Stimulated activated CD8-positive, alpha-beta memory T cell treated with anti-CD3 and anti-CD28 coated beads, Interleukin-15, amount 100 ng/mL, for 4 hours (primary cell): ENCODE measurements at places on chromosomes 11 and 22.

GRCh38 chr22:45994491-45995404 lies 17.8 kb upstream of the WNT7B start:
- DNase-seq, result peak; percentile 42

- no peak for DNase-seq
These were observed 1.5 kb downstream of the IGSF9B start for GRCh38 chr11:133955081-133955891.

DNA sequence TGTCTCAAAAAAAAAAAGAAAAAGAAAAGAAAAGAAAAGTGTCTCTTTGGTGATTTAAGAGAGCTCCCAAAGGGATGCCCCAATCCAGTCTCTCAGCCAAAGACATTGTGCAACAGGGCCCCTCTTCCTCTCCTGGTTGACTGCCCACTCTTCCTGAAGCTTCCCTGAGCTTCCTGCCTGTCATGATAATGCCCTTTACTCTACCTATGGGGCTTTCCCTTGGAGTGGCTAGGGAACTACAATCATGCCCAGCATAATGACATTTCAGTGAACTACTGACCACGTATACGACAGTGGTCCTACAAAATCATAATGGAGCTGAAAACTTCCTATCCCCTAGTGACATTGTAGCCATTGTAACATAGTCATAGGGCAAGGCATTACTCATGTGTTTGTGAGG lies 118.0 kb downstream of the RASSF10 start:
- DNase-seq, result no peak

DNA sequence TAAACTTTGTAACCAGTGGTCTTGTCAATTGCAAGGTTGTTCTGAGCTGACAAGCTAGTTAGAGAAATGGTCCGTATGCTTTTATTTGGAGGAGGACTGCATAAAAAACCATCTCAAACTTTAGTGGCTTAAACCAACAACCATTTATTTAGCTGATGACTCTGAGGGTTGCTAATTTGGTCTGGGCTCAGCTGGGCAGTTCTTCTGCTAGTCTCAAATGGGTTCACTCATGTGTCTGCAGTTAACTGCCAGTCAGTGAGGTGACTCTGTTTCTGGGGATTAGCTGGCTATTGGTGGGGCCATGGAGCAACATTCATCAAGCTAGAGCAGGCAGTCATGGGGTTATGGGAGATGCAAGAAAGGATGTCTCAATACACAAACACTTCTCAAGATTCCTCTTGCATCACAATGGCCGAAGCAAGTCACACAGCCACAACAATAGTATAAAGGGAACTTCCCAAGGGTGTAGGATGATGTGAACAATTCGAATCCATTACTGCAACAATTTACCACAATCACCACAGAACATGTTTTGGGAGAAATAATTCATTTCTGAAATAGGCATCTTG lies 521.9 kb downstream of the INSC start:
- DNase-seq, result no peak

DNA sequence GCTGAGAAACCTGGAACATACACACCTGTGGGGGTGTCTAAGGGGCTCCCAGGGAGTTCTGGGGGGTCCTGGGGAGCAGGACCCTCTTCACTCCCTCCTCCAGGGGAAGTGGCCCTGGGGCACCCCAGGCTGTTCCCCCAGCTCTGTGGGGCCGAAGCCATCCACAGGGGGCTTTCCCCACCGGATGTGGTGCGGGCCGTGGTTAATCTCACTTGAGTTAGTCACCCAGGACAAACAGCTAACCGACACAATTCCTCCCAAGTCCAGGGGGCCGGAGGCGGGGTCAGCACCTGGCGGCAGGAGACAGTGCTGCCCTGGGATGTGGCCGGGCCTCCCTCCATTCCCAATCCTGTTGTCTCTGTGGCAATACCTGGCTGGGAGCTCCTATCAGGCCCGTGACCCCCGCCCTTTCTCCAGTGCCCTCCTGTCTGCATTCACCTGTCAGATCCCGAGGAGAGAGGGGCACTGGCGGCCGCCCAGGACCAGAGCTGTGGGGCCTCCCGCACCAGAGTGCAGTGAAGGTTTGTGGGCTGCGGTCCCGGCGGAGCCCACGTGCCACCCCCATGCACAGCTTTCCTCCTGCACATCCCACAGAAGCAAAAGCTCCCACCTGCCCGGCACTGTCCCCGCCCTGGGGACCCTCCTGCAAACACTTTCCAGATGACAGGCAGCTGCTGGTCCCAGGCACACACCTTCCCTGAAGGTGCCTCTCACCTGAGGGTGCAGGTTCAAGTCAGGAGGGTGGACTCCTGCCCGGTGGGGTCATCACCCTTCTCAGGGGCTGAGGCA lies 5.2 kb upstream of the MUC5AC start:
- no peak for DNase-seq

DNA sequence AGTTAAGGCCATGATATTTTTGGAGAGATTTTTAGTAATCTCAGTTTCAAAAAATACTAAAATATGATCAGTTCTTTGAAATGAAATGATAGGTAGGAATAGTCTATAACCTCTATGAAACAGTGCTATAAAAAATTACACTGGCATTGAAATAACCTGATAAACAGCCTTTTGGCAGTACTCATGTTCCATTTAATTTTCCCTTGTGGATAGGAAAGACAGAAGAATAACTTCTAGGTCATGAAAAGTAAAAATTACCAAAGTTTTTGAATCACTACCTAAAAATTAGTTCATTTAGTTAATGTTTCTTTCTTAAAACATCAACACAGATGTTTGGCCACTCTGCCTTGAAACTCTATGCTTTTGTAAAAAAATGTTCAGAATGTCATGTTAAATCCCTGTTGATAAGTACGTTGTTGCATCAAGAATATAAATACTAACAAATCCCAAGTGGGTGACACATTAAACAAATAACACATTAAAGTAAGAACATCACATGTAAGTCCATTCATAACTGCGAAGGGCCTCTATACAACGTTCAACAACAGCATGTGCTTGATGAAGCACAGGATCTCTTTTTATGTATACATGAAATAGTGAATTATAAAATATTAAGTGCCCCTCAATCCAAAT lies 290.2 kb downstream of the SWAP70 start:
- no peak for DNase-seq

DNA sequence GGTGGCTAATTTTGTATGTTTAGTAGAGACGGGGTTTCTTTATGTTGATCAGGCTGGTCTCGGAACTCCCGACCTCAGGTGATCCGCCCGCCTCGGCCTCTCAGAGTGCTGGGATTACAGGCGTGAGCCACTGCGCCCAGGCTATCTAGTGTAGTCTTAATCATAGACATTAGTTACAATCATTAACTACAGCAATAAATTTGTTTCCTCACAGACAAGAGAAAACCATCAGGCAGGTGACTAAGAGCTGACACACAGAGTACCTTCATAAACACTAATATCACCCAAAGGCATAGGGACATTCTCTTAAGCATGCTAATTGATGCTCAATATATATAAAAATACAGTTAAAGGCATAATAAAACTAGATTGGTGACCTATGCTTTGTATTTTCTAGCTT lies 19.4 kb downstream of the SDHD start:
- DNase-seq, result no peak

- no peak for DNase-seq
These were observed 415.4 kb downstream of the MN1 start for GRCh38 chr22:27386186-27386585.

DNA sequence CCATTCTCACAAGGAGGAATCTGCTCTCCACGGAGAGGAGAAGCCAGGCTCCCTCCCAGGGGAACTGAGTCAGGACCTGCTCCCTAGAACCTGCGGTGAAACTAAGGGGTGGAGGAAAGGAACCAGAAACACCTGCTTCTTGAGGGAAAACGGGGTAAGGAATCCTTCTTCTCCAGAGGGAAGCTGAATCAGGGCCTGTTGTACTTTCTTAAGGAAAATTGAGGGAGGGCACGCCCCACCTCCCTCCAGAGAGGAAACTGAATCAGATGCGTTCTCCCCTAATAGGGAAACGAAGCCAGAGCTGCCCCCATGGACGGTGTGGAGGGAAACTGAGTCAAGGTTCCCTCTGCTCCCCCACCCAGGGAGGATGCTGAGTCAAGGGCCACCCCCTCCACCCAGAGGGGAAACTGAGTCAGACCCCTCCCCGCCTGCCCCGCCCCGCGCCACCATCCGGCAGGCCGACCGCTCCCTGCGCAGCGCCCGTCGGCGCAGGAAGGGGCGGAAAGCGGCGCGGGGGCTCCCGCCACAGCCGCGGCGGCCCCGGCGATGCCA lies 393 bp downstream of the RELA start:
- DNase-seq, result no peak

GRCh38 chr11:74466916-74467885 lies at the start of gene KCNE3:
Gene KCNE3, minus strand, starts transcription at chr11:74467549. Its CDS starts 9,986 bp downstream, at chr11:74457563.
- no peak for DNase-seq

DNA sequence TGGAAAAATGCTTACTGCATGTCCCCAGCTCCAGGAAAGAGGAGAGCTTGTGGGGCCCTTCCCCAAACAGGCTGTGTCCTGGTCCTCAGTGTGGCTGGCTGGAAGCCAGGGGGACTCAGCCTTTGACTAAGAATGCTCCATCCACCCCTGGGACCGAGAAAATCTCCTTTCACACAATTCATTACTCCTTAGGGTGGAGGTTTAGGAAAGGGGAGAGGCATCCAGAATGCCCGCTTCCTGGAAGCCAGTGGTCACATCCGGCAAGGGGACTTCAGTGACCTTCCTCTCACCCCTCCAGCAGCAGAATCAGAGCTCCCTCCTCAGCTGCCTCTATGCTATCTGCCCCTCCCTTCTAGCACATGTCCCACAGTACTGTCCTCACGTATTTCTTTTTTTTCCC lies 21.9 kb downstream of the ATG16L2 start:
- no peak for DNase-seq

DNA sequence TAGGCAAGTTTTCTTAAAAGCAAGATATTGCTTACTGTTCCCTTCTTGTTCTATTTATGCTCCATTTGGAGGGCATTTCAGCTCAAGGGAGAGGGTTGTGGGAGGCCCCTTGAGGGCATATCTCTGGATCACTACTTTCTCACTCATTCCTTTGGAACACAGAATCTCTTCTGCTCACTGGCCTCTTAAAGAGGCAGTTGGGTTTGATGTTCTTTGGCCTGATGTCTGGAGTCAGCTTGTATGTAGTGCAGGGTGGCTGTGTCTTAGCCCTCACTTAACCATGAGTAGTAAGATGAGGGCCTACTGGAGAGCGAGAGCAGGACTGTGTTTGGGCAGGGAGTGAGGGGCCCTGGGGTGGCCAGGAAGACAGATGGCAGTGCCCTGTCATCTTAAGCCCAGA lies 3.6 kb downstream of the INCENP start:
- DNase-seq, result no peak

- peak; percentile 10 for DNase-seq
These were observed 133.5 kb downstream of the CD44 start for GRCh38 chr11:35272391-35272902.

DNA sequence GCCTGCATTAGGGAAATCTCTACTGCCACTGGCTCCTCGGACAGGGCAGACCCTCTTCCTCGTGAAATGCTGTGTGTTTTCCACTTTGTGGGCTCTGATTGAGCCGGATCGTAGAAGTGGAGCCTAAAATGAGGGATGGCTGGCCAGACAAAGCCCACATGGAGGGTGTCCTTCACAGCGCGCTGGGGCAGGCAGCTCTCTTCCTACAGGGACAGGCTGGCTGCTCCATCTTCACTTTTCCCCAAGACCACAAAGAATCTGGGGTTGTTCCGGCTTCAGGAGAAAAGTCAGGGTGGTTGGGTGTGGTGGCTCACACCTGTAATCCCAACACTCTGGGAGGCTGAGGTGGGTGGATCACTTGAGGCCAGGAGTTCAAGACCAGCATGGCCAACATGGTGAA lies 94.9 kb downstream of the MORC2 start:
- DNase-seq, result no peak

DNA sequence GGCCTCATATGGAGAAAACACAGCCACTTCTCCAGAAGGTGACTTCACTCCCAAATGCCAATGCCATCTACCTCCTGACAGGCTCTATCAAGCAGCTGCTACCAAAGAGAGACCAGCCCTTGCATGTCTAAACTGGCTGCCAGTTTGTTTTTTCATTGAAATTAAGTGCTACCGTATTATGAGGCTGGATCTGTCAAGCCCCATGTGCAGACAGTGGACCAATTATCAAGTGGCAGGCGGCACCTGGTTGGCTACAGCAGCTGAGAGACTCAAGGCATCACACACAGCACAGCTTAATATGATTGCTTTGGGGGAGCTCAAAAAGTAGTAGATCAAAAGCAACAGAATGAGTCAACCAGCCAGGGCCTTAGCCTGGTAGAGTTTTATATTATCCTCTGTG lies 1293.0 kb upstream of the TENM4 start:
- DNase-seq, result no peak

GRCh38 chr11:96337541-96338431 lies 5.2 kb downstream of the MAML2 start:
- no peak for DNase-seq

DNA sequence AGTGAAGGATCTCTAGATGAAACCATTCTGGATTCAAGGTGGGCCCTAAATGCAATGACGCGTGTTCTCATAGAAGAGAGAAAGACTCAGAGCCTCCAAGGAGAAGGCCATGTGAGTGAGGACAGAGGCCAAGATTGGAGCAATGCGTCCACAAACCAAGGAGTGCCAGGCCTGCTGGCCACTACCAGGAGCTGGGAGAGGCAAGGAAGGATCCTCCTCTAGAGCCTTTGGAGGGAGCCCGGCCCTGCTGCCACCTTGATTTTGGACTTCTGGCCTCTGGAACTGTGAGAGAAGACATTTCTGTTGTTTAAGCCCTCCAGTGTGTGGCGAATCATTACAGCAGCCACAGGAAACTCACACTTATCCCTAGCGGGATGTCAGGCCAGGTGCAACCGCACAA lies 52.7 kb upstream of the SHANK2 start:
- no peak for DNase-seq

GRCh38 chr22:36419177-36419911 lies 31.6 kb upstream of the MYH9 start:
- DNase-seq, result no peak

DNA sequence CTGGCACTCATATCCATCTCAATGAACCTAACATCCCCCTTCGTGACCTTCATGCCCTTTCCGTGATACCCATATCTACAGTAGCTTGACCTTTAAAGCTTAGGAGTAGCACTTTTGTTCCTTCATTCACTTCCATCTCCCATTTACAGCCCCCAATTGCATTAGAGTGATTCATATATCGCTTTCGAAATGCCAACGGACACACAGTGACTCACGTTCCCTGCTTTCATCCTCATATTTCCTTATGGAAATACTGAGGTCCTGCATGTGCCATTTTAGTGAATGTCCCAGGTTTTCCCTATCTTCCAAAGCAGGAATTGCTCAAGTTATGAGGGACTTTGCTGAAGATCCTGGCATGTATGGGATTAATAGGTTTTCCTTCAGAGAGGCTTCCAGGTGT lies 44.3 kb upstream of the CEP126 start:
- no peak for DNase-seq

DNA sequence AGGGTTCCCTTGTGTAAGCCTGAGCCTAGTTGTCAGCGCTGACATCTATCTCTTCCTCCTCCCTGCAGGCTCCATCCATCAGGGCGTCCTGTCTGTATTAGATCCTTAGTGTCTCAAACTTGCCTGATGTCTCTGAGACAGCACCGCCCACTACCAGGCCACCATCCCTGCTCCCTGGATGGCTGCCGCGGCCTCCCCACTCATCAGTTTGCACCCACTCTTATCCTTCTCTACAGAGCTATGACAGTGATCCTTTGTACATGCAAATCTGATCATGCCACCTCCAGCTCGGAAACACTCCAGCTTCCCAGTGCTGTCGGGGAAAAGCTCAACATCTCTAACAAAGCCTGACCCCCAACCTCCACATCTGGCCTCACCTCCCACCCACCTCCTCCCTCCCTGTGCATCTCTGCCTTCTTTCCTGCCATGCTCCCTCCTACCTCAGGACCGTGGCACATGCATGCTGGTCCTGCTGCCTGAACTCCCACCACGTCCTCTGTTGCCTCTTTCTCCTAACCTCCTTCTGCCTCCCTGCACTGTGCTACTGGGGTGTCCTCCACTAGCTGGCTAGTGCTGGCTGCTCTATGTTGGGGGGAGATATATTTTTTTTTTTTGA lies 61.6 kb upstream of the EIF3D start:
- no peak for DNase-seq
